Forelimb muscle (tissue), 1 donor: ENCODE measurements at places on chromosomes 2 and 18. TPM values are rescaled to one million over a fixed set of nuclear protein-coding genes. Genes with fewer than 3 reads are reported as not detected.

DNA sequence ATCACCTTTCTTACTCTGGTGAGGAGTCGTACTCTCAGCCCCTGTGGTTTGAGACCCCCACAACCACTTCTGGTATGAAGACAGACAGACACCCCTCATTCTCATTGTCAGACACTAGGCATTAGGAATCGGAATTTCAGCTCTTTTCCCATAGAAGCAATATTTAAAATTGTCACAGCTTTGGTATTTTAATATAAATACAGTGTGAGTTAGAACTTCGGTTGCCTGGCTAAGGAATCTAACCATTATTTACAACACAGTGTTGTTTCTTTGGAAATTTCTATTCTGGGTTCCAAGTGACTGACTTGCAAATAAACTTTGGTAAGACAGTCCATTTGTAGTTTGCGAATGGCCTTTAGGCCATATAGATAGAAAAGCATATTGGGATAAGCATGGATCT, 318.1 kb downstream of the PARD3B start:
- DNase-seq = no peak

DNA sequence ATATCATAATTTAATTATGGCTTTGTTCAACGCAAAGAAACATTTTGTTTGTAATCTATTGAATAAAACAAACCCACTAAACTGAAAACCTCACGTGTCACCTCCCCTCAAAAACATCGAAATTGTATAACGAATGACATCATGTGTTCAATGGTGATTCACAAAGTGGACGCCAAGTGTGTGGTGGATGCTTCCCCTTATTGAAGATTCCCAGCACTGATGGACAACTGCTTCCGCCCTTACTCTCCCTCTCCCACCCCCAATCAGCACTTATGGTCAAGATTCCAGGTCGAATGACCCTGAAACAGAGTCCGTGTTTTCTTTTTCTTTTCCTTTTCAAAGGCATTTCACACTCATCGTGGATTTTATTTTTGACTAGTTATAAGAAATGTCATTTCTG, 383.0 kb upstream of the SMIM21 start:
- DNase-seq = no peak

The POTEE gene
- 0.10 TPM for polyA plus RNA-seq

The HOXD1 gene
- 2.6 TPM for polyA plus RNA-seq

The CDCA7 gene
- polyA plus RNA-seq = 12.1 TPM
